Panc1 (cell line): ENCODE measurements at places on chromosomes 12 and 14. TPM values are rescaled to one million over a fixed set of nuclear protein-coding genes. Genes with fewer than 3 reads are reported as not detected.

ZC3H10 gene
- total RNA-seq, result 6.0 TPM

PIANP gene
- 0.13 TPM for total RNA-seq

DENND5B gene
- total RNA-seq, result 36.8 TPM

MPHOSPH9 gene
- 72.3 TPM for total RNA-seq

DPY19L2 gene
- total RNA-seq, result 6.6 TPM

CD4 gene
- total RNA-seq, result 0.23 TPM

ASB2 gene
- 0.28 TPM for total RNA-seq

TWF1 gene
- total RNA-seq, result 103 TPM

RNASE2 gene
- not detected for total RNA-seq

SLC5A8 gene
- total RNA-seq, result not detected

RBMS2 gene
- 18.2 TPM for total RNA-seq

JPH4 gene
- 0.05 TPM for total RNA-seq

GOLGA3 gene
- 61.1 TPM for total RNA-seq

ABCD2 gene
- total RNA-seq, result not detected

AMDHD1 gene
- total RNA-seq, result 0.54 TPM

EIF2S3B gene
- 0.28 TPM for total RNA-seq

DNA sequence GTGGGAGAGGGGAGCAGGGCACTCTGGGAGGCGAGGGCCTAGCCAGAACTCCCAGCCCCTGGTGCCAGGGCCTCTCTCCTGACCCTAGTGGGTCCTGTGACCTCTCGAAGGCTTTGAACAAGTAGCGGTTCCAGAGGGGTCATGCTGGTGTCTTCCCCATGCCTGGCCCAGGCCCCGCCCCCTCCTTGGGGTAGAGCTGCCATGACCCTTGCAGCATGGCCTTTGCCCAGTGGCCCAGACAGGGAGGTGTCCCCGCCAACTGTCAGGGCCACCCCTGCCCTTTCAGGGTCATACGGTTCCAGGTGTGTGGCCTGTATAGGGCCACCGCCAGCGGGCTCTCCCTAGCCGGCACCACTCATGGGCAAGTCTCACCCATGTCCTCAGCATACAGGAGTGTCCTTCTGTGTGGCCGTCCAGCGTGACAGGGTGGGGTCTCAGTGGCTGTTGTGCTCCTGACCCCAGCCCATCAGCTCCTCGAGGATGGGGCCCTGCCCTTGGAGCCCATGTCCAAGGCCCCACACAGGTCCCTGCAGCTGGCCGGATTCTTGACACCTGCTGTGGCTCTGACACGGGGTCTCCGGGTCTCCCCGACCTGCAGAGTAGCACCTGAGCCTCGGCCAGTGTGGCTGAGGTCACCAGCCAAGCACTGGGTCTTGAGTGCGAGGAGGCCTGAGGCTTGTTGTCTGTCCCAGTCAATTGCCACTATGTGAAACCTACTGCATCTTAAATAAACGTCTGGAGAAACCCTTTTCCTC, 34.6 kb downstream of the PACS2 start:
- no peak for DNase-seq

DNA sequence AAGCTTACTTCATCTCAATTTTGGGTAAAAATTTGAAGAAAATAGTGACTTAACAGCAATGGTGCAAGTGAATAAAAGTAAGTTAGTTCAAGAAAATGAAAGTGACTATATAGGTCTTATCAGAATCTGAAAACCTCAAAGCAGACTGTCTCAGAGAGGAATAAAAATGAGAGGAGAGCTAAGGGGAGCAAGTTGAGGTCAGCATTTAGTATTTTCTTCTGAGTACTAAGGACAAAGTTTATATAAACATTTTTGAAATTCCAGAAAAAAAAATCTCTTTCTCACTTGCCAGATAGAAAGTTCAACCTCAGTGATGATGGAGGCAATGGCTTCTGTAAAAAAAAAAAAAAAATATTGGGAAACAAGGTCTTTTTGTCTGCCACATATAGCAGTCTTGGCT, 414.1 kb downstream of the NPAS3 start:
- no peak for DNase-seq

DNA sequence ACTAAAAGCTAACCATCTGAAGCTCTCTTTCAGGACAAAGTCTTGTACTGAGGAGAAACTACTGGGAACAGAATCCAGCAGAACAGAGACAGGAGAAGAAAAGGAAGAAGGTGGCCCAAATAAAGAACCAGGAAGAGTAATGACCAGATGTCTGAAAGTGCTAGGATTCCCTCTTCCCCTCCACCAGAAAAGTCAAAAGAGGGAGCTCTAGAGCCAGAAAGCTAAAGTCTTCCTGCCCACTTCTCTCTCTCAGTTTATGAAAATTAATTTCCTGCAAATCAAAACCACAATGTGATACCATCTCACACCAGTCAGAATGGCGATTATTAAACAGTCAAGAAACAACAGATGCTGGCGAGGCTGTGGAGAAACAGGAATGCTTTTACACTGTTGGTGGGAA, 47.2 kb downstream of the SPPL3 start:
- DNase-seq, result no peak

DNA sequence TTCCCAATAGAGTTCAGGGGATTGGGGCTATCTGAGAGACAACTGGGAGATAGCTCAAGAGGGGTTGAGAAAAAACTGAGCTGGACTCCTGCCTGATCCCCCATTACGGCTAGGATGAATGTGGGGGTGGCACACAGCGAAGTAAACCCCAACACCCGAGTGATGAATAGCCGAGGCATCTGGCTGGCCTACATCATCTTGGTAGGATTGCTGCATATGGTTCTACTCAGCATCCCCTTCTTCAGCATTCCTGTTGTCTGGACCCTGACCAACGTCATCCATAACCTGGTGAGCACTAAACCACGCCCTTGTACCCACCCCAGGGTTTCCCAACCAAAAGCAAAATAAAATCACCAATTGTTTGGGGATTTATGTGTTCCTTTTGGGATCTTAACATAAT, 1.0 kb downstream of the ORMDL2 start:
- no peak for DNase-seq

GRCh38 chr12:57553343-57554202, 3.7 kb downstream of the KIF5A start:
- DNase-seq, result no peak

- no peak for DNase-seq
These were observed at the start of gene SLC7A8 for GRCh38 chr14:23183479-23183878. Gene SLC7A8, minus strand, starts transcription at chr14:23183660. Its CDS starts 746 bp downstream, at chr14:23182914.

DNA sequence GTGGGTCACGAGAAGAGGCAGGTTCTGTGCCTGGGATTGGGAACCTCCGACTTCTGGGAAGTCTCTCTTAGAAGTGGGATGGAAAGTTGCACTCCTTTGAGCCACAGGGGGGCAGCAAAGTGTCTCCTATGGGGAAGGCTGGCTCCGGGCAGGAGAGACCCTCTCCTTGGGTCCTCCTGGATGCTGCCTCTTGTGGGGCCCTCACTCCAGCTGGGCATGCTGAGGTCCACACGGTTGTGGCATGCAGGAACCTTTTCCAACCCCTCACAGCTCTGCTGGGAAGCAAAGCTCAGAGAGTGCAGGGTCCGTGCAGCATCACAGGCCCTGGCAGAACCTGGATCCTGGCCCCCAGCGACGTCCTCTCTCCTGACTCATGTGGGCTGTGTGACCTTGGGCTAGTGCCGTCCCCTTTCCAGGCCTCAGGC, 17.4 kb downstream of the SDSL start:
- DNase-seq, result no peak

- DNase-seq, result no peak
These were observed 20.8 kb upstream of the AMN start for GRCh38 chr14:102901633-102902032.

GRCh38 chr14:96252999-96253539, 2.9 kb upstream of the BDKRB1 start:
- DNase-seq, result no peak

- DNase-seq, result no peak
These were observed 11.6 kb downstream of the SLC7A7 start for GRCh38 chr14:22803687-22803974.

DNA sequence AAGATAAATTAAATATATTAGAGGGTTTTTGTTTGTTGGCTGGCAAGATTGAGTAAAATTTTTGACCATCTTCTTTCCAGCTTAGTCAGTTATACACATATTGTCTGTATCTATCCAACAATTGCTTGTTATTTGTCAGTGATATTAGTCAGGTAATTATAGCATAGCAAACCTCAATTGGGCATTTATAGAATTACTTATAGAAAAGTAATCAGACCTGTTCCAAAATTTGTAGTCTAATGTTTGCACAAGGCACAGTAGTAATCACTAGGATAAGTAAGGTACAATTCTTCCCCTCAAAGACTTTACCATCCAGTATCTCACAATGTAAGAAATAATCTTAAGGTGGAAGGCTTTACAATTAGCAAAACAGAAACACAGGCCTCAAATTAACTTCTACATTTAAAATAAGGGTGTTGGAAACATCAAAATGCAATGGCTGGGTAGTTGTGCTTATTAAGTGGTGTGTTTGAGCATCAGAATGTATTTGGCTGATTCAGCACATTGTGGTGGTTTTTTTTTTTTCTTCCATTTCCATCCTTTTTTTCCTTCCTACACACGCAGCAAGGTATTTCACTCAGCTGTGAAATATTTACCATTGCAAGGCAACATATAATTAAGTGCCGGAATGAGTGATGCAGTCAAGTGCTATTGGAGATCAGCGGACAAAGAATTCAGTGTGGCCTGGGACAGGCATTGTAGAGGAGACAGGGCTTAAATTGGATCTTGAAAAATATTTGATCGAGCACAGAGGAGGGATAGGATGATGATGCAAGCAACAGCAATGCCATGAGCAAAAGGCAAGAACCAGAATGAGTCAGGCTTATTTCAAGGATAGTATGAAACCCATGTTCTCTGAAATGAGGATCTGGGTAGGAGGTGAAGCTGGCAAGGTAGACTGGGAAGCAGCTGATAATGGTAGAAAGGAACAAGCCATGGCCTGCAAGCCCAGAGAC, 178.2 kb downstream of the AKAP6 start:
- DNase-seq, result no peak

DNA sequence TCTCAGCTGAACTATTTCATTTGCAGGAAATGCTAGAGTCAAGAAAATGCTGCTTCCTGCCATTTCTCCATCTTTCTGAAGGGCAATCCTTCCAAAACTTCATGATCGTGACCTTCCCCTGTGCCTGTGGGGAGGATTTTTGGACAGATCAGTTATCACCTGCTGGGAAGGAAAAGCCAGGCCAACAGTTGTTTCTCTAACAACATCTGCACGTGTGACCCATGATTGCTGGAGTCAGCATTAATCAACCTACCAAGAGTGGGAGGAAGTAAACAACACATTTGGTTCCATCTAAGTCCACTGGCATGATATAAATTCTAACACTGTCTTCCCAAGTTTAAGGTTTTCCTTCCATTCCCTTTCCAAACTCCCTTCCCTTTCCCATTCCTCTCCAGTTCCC, 172.7 kb downstream of the APAF1 start:
- DNase-seq, result no peak

DNA sequence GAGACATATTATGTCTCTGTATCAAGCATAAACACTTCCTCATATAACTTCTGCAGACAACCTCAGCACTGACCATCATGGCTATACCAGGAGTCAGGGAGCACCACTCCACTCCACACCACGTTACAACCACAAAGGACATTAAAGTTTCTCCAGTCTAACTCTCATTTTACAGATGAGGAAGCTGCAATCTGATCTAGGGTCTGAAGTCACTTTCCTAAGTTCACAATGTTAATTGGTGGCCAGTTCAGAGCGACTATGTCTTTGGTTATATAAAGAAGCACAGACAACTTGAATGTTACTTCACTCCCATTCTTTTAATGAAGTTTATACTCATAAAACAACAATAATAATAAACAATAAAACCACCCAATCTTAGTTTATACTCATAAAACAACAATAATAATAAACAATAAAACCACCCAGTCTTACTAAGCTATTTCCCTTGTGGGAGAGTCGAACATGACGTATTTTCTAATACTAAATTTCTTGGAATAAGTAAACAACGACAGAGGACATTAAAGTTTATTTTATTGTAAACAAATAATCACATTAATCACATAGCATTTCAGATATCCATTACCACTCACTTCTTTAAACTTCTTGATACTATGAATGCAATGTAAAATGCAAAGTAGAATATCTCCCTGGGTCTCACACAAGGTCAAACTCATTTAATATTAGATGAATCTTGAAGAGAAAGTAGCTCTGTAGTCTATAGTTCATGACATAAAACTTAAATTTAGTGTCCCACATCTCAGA, 72.4 kb upstream of the SSTR1 start:
- no peak for DNase-seq

DNA sequence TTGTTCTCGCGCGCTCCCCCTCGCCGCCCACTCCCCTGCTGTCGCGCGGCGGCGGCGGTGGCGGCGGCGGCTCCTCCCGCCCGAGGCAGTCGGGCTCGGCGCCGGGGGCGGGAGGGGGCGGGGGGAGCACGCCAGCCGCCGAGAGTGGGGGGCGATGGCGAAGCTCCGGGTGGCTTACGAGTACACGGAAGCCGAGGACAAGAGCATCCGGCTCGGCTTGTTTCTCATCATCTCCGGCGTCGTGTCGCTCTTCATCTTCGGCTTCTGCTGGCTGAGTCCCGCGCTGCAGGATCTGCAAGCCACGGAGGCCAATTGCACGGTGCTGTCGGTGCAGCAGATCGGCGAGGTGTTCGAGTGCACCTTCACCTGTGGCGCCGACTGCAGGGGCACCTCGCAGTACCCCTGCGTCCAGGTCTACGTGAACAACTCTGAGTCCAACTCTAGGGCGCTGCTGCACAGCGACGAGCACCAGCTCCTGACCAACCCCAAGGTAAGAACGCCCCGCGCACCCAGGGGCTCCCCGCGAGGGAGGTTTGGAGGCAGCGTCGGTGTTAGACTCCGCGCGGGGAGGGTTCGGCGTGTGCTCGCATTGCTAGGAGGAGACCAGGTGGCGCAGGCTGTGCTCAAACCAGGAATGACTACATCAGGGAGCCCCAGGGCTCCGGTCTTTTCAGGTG, 629 bp downstream of the KCNMB4 start:
- DNase-seq, result no peak

GRCh38 chr12:12072064-12072760, 1.5 kb downstream of the BCL2L14 start:
- no peak for DNase-seq

DNA sequence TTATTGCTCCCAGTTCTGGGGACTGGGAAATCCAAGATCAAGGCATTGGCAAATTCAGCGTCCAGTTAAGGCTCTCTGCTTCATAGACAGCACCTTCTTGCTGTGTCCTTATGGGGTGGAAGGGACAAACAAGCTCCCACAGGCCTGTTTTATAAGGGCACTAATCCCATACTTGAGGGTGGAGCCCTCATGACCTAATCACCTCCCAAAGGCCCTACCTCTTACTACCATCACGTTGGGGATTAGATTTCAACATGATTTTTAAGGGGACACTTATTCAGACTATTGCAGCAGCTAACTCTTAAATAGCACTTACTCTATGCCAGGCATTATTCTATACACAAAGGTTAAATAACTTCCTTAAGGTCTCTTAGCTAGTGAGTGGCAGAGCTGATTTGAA, 17.3 kb downstream of the TOGARAM1 start:
- no peak for DNase-seq

GRCh38 chr14:60235440-60235839, 13.6 kb upstream of the PPM1A start:
- no peak for DNase-seq

DNA sequence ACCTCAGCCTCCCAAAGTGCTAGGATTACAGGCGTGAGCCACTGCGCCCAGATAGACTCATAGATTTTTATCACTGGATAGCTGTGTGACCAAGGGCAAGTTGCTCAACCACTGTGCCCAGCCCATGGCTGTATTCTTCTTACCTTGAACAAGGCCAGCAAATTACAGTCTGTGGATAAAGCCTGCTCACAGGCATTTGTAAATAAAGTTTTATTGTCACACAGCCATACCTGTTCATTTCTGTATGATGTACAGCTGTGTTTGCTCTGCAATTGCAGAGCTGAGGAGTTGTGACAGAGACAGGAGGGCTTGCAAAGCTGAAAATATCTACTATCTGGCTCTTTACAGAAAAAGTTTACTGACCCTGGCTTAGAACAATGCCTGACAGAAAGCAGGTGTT, 35.2 kb upstream of the LHX5 start:
- no peak for DNase-seq
